ENCODE measurements at places on chromosomes 4 and X. TPM values are rescaled to one million over a fixed set of nuclear protein-coding genes. Genes with fewer than 3 reads are reported as not detected.
A peak's percentile ranks its signal among the peaks of the same experiment; 100 is the strongest.

DNA sequence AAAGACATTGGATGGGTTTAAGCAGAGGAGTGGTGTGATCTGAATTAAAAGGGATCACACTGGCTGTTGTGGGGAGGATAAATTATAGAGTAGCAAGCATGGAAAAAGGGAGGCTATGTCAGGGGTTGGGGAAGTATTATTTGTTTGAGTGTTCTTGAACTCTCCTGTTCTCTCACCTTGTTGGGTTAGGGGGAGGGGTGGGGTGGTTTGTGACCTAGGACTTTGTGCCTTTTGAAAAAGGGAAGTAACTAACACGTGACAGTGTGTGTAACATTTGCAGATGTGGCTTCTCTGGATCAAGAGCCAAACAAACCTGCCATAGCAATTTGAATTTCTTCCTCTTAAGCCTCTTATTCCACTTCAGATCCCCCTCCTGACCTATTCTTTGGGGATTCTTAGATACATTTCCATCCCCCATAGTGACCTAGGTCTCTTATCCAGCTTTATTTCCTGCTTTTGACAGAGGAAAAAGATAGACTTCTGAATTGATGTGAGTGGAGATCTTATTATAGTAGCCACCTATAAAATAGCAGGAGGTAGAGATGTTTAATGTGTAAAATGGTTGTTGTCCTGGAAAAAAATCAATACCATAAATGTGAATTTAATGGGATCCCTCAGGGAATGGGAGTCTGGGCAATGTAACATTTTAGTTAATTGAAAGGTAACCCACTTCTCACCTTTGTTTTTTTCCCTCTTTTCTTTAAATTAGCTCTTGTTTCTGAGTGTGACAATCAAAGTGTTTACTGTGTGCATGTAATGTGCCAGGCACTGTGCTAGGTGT lies 120.4 kb downstream of the CT47B1 start:
- no peaks in the 10 kb centered on the region for H3K36me3 ChIP-seq
- no peak overlapping the region for H3K4me3 ChIP-seq

DNA sequence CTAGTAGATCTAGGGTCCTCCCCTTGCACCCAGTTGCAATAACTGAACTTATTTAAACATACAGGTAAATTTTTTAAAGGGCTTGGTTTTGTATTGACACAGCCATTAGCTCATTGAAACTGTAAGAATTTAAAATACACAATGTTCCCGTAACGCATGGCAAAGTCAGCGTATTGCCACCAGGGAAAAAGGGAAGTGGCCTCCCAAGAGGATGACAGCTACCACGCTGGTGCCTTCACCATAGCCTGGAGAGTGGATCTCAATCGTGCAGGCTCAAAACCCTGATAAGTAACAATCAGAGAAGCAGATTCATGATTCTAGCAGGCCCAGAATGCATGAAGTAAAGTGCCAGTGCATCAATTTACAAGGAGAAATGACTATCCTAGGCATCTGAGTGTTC lies 49.4 kb upstream of the RELL1 start:
- no peaks in the 10 kb centered on the region for H3K4me1 ChIP-seq
- no peak overlapping the region for H3K27ac ChIP-seq

DNA sequence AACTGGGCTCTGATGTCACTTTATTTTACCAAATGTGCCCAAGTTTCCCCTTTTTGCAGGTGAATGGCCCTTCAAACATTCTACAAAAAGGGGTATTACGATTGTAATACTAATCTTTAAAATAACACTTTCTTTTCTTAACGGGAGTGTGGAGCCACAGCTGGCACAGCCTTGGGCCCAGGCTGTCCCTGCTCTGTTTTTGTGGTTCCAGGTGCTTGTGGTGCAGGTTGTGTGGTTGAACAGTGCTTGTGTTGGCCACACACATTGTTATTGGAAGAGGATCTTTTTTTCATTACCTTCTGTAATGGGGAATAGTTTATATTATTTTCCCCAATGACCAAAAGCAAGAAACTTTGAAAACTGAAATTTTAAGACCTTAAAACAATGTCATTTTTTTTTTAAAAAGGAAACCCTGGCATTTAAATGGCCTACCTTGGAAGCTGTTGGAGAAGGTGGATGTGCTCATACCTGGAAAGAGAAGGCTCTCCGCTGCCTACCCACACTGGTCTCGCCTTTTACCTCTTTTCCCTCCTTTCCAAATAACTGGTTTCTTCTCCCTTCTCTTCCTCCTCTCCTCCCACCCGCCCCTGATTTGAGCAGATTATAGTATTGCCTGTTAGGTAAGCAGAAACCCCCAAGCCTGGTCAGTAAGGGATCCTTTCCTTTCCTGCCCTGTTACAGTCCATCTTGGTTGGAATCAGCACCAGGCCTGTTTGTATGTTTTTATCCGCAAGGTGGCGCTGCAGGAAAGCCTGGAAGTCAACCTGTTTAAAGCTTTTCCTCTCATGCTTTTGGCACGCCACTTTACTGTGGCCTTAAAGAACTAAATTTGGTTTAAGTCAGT lies 28.6 kb downstream of the HADH start:
- DNase-seq = peak; percentile 87
- H3K27me3 ChIP-seq = no peaks in the 10 kb centered on the region
- H3K36me3 ChIP-seq = no peaks in the 10 kb centered on the region
- no peak overlapping the region for H3K4me3 ChIP-seq
- no peaks in the 10 kb centered on the region for H3K4me1 ChIP-seq

DNA sequence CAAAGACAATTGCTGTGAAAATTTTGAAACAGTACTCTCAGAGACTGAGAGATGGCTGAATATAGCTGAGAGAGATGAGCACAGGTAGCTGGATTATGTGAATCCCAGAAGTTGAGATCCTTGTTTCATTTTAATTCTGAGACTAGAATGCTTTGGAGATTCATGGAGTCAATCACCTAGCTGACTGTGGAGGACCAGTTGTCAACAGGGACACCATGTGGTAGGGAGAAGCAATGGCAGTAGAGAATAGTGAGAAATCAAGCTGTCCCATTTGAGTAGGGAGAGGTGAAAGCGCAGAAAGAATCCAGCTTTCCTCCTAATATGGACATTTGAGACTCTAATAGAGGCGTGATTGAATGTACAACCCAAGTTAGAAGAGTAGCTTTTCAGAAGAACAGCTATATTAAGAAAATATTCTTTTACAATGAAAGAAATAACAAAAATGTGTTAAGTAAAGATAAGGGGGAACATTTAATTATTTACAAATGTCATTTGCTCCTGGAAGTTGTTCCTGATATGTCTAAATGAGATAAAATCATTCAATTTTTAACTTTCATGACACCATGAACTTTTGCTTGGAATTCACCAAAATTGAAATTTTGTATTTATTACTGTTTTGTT lies 30.3 kb upstream of the GLRB start:
- no peak overlapping the region for H3K4me3 ChIP-seq
- no peaks in the 10 kb centered on the region for H3K4me1 ChIP-seq
- DNase-seq = no peak
- no peaks in the 10 kb centered on the region for H3K27me3 ChIP-seq
- no peak overlapping the region for H3K27ac ChIP-seq

DNA sequence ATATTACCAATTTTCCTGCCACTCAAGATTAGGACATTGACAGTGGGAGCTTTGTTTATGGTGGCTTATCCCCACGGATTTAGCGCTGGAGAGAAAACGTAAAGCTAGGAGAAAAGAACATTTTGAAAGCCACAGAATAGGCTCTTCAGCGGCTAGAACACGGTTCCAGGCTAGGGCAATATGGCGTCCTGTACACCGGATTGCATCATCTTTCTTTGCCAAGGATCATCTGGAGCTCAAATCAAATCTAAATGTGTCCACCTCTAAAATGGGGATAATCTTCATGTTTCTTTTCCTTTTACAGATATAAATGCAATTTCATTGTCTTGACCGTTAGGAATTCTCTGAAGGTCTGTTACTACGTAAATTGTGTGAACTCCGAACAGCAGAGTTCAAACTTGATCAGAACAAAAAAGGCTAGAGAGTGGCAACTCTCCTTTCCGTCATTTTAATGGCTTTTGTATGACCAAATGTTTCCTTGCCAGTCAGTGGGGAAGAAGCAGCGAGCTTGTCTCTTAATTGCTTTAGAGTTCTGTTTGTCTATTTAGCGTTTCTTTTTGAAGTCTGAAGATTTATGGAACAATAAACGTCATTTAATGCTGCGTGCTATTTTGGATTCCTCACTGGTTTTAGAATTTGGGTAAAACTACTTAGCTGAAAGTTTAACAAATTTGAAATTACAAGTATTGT lies 2.6 kb upstream of the WWC2 start:
- DNase-seq = no peak
- H3K27me3 ChIP-seq = peaks cover 33% of the 10 kb centered on the region
- no peak overlapping the region for H3K4me3 ChIP-seq
- peaks cover 5% of the 10 kb centered on the region for H3K4me1 ChIP-seq
- H3K36me3 ChIP-seq = no peaks in the 10 kb centered on the region

DNA sequence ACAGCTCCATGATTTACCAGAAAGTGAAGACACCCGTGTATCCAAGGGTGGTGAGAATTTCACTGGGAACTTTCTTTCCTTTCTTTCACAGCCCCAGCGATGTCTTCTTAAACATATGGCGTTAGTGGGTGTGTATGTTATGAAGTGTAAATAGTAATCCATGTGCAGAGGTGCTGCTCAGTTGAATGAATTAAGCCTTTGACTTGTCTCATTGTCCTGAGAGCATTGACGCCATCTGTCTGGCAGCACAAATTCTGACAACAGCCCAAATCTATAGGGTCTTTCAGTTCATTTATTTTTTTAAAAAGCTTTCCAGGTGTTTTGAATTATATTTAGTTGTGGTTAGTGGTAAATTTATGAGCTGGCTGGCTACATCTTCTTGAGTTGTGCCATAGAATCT lies 69.4 kb downstream of the CLCN5 start:
- H3K27ac ChIP-seq = no peak overlapping the region
- no peaks in the 10 kb centered on the region for H3K36me3 ChIP-seq
- no peaks in the 10 kb centered on the region for H3K27me3 ChIP-seq
- H3K4me1 ChIP-seq = no peaks in the 10 kb centered on the region

DNA sequence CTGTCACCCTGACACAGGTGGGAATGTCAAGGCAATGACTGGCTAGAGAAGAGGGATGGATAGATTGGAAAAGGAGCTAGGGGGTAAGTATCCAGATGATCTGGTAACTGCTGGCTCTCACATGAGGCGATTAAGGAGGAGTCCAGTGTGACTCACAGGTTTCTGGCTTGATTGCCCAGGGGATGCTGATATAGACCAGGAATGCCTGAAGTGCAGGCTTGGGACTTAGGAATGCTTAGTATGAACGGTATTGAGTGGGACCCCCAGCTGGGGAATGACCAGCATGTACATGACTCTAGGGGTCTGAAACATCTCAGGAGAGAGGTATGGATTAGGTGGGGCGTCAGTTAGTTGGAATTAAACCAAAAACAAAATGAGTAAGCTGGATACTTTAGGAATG lies 65.8 kb upstream of the PRPS1 start:
- no peaks in the 10 kb centered on the region for H3K36me3 ChIP-seq
- no peaks in the 10 kb centered on the region for H3K4me1 ChIP-seq
- H3K27ac ChIP-seq = no peak overlapping the region
- H3K4me3 ChIP-seq = no peak overlapping the region
- no peak for DNase-seq

DNA sequence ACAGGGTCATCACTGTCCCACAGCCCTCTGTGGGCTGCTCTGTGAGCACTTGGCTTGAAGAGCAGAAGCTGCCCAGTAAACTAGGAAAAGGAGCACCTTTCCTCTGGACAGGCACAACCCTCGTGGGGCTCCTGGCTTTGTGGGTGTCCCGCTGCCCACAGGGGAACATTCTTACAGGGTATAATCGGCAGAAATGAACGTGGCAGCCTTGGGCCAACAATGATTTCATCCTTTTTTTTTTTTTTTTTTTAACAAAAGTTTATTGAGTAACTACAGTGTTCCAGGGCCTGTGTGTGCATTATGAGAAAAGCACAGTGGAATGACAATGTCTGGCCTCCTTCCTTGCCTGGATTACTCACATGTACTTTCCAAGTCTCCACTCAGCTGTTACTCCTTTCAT lies 197.2 kb downstream of the PDGFC start:
- no peak for DNase-seq
- no peaks in the 10 kb centered on the region for H3K27me3 ChIP-seq
- H3K4me3 ChIP-seq = no peak overlapping the region
- H3K36me3 ChIP-seq = no peaks in the 10 kb centered on the region

DNA sequence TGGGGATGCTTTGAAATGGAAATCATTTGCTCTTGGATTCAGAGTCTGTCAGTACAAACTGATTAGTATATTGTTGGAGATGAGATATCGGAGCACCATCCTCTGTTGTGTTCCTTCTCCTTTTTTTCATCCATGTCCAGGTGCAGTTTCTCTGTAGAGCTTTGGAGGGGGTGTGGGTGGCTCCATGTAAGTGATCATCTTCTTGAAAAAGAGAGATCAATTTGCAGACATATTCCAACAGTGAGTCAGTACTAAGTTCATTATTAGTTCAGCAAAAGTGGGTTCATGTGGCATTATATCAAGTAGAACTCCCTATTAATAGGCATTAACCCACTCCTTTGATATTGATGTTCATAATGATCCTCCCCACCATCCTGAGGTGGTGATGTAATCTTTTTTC lies 18.9 kb downstream of the FRAS1 start:
- no peak overlapping the region for H3K27ac ChIP-seq
- DNase-seq = no peak
- no peaks in the 10 kb centered on the region for H3K4me1 ChIP-seq
- H3K4me3 ChIP-seq = no peak overlapping the region

DNA sequence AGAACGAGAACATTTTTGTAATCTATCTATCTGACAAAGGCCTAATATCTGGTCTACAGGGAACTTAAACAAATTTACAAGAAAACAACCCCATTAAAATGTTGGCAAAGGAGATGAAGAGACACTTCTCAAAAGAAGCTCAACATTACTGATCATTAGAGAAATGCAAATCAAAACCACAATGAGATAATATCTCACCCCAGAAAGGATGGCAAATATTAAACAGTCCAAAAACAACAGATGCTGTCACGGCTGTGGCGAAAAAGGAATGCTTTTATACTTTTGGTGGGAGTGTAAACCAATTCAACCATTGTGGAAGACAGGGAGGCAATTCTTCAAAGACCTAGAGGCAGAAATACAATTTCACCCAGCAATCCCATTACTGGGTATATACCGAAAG lies 2284.8 kb downstream of the ARAP2 start:
- no peak overlapping the region for H3K4me3 ChIP-seq
- no peaks in the 10 kb centered on the region for H3K4me1 ChIP-seq
- DNase-seq = no peak
- no peak overlapping the region for H3K27ac ChIP-seq

DNA sequence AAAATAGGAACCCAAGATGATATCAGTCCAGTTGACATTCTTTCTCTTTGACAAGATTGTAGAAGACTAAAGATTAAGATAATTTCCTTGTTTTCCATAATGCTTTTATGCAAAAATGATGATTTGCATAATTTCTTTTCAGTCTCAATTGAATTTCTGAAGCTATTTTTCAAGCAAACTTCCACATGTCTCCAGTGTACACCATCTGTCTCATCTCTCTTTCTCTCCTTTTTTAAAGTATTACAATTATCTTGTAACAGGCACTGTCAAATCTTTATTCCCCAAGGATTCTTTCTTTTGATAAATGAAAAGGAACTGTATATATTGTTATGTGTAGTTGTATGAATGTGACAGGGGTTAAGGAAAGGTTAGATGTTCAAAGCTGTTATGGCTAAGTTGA lies 7.9 kb upstream of the SH3RF1 start:
- no peak for DNase-seq
- no peaks in the 10 kb centered on the region for H3K36me3 ChIP-seq

Gene RAB40A
- 0.10 TPM for total RNA-seq

Gene MAGED1
- 96.8 TPM for total RNA-seq

Gene SPOCK3
- total RNA-seq = not detected

Gene GLRA3
- total RNA-seq = not detected

Gene TBX22
- not detected for total RNA-seq

Gene NWD2
- 0.42 TPM for total RNA-seq

Gene USP17L27
- total RNA-seq = not detected

Gene SRP72
- 79.6 TPM for total RNA-seq

Gene ASB9
- 3.6 TPM for total RNA-seq

Gene ARX
- 0.84 TPM for total RNA-seq

Gene PHEX
- not detected for total RNA-seq

Gene CT45A3
- total RNA-seq = not detected

Measured in colonic mucosa (tissue), 4 donors.